ENCODE measurements at places on chromosomes 5 and 9.

- DNase-seq: no peak
Observed at GRCh38 chr5:14147210-14147609, 4.1 kb downstream of the TRIO start.

DNA sequence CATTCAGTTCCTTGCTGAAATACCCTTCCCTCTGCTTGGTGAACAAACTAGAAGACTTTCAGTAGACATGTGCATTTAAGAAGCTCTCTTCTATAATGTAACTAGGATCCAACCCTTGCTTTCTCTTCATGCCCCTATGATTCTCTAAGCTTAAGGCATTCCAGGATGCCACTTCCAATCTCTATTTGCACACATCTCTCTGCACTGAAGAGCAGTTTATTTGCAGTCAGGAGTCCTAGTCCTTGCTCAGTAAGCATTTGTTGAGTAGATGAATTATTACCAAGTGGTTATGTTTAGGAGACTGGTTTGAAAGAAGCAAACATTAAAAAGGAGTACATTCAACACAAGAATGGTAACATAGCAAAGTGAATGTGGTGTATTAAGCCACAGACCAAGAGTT lies 274.2 kb upstream of the KLF9 start:
- no peak for DNase-seq

DNA sequence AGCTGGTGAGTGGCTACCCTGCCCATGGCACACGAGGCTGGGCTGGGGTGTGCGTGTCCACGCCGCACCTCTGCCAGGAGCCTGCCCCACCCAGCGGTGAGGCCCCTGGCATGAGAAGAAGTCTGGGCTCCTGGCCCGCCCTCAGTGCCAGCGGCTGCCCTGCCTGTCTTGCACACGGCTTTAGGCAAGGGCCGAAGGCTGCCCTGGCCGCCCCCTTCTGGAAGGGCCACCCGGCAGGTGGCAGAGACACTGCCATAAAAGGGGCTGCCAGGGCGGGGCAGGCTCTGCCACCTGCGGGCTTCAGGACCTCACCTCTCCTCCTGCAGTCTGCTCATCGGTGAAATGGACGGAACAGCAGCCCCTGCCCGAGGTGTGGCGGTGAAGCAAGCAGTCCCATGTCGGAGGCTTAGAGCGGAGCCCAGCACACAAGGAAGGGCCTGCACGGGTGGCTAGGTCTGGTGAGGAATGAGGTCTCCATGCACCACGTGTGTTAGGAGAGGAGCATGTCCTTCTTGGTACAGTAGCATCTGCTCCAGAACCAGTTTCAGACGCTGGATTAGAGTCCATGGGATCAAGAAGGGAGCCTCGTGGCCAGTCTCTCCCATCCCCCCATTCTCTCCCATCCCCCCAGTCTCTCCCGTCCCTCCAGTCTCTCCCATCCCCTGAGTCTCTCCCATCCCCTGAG lies 34.8 kb upstream of the TMEM250 start:
- DNase-seq: no peak

DNA sequence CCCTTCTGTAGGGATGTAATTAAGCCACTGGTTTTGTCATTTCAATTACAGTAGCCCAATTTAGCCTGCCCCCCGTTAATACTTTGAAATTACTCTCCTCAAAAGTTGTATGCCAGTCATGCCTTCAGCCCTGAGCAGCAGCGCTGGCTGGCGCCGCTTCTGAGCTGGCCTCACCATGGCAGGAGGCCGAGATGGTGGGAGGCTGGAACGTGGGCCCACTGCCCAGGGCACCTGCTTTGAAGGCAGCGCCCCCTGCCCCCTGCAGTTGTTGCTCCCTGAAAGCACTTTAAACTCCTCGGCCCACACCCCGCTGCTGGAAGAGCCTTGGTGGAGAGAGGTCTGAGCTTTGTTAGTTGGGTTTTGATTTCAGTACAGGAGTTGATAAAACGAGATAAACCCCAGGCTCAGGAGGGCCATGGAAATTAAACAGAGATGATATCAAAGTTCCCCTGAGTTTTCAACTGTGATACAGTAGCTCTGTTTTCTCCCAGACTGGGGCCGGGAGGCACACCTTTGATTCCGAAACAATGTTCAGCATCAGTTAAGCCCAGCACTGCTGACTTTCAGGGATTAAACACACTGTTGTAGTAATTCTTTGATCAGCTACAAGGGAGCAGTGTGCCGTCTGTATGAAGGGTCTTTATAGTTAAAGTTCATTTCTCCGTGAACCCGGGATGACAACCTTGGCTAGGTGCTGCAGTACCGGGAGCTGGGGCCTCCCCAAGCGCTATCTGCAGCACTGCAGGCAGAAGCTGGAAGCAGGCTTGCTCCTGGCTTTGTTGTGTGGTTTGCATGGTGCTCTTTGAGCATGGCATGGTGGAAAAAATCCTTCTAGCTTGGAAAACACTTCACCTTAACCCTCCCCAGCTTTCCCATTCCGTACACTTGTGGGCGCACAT lies 9.5 kb downstream of the MVB12B start:
- DNase-seq: no peak

- DNase-seq: no peak
Observed at GRCh38 chr5:5288201-5288600, 134.3 kb upstream of the ICE1 start.

DNA sequence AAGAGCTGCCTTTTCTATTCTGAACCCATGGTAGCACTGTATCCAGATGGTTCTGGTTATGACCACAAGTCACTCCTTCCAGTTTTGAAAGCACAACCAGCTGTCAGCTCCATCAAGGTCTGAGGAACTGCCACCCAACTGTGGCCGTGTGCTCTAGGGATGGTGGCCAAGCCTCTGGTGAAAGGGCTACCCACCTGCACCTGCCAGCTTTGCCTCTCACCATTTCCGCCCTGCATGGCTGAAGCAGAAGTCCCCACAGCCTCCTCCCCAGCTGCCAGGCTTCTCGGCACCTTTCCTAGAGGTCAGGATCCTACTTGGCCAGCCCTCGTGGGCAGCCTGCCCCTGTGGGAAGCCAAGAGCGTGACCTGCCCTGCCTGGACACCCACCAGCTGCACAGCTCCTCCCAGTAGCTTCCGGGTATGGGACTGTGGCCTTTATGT lies 16.8 kb downstream of the SEMA5A start:
- DNase-seq: no peak

DNA sequence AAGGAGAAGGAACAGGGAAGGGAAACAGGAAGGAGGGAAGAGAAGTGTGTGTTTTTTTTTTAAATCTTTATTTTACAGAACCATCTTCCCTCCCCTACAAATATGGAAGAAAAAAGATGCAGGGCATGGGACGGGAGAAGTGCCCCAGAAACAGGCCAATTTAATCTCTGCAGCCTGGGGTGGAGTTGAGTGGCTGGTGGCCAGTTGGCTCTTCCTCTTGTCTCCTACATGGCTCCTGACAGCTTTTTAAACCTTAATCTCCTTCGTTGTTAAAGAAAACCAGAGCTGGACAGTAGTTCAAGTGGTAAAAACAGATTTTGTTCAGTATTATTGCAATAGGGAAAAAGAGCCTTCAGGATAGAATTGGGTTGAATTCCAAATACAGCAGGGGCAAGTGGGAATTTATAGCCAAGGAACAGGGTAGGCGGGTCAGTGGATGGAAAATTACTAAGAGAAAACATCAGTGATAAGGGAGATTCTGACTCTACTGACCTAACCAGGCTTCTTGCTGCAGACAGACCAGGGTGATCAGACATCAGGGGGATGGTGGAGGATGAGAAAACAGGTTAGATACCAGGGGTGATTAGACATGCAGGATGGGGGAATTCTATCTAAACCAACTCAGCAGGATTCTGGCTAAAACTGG lies 125.1 kb upstream of the CLINT1 start:
- DNase-seq: no peak

DNA sequence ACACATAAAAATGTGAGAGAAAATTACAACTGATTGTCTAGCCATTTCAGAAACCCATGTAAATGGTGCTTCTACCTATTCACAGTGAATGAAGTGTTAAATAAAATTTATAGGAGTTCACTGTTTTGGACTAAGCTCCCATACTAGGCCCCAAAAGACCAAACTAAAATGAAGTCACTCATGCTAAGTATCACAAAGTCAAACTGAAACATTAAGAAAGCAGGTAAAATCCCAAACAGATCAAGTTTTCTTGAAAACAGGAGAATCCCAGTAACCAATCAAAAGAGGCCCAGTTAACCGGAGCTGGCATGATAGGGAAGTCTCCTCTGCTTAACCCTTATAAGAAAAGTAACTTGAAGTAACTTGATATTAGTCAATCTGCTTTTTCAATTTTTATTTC lies 35.2 kb upstream of the MYOT start:
- no peak for DNase-seq

GRCh38 chr9:74742792-74743730 lies 144.7 kb downstream of the TRPM6 start:
- no peak for DNase-seq

All from CD4-positive, alpha-beta T cell treated with Interleukin-6 at 100 ng/mL for 8 hours (primary cell).